ENCODE measurements at places on chromosomes 5 and 9.
A peak's percentile ranks its signal among the peaks of the same experiment; 100 is the strongest.

DNA sequence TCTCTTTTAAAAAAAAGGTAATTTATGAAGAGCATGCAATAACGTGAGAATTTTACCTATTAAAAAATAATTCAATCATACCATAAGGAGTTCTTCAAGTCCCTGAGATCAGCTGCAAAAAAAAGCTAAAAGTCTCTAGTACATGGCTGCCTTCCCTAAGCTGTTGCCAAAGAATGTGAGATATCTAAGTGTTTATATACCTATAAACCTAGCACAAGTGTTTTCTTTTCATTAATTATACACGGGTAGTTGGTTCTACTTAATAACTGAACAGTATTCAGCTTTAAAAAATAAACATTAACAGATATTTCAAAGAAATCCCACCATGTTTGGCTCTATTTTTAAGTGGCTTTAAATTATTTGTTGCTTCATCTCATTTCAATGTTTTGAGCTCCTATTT, 25.9 kb downstream of the FNBP1 start:
- DNase-seq, result no peak

GRCh38 chr5:106121972-106122605, 1548.6 kb downstream of the EFNA5 start:
- peak; percentile 60 for DNase-seq

DNA sequence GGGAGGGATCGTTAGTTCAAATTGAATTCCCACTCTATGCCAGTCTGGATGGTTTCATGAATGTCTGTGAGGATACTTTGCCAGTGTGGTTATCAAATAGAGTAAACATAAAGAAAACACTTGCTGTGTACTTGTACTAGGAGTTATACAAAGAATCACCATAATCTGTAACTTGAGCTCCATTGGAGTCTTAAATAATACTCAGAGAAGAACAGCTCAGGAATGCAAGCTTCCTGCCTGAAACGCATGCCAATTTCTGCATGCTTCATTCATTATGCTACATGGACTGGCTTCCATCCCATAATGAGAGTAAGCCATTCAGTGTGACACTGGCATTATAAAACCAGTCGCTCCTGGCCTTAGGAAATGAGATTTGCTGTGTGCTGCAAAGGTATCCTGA, 351.4 kb downstream of the SEMA5A start:
- no peak for DNase-seq

- no peak for DNase-seq
These were observed 154.8 kb upstream of the TBC1D2 start for GRCh38 chr9:98410185-98410697.

- no peak for DNase-seq
These were observed 1.8 kb downstream of the PDLIM4 start for GRCh38 chr5:132259069-132259851.

- DNase-seq, result no peak
These were observed 11.8 kb upstream of the TMC1 start for GRCh38 chr9:72509635-72510034.
